ENCODE measurements at places on chromosomes 7 and 10. TPM values are rescaled to one million over a fixed set of nuclear protein-coding genes. Genes with fewer than 3 reads are reported as not detected.

PRKRIP1 gene
- 44.6 TPM for polyA plus RNA-seq

KIAA1217 gene
- 36.7 TPM for polyA plus RNA-seq

DNA sequence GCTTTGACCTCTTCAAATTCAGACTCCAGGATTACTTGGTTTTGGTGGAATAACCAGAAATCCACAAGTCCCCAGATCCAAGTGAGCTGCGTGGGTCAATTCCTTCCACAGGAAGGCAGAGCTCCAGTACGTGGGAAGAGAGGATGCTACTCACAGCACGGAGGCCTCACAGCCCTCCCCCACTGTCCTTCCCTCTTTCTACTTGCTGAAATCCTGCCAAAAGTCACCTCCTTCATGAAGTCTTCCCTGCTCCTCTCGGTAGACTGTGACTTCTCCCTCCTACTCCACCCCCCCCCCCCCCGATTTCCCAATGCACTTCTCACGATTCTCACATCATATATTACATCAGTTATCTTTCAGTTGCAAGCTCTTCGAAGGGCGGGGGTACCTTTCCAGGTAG lies 12.3 kb downstream of the CAMK2G start:
- no peaks in the 10 kb centered on the region for H3K4me1 ChIP-seq
- H3K27ac ChIP-seq: no peak overlapping the region
- no peak for DNase-seq
- H3K27me3 ChIP-seq: no peaks in the 10 kb centered on the region
- no peaks in the 10 kb centered on the region for H3K36me3 ChIP-seq

STK31 gene
- polyA plus RNA-seq: 0.06 TPM

- no peaks in the 10 kb centered on the region for H3K36me3 ChIP-seq
- no peak overlapping the region for H3K4me3 ChIP-seq
- no peaks in the 10 kb centered on the region for H3K4me1 ChIP-seq
- H3K27me3 ChIP-seq: no peaks in the 10 kb centered on the region
- no peak overlapping the region for H3K27ac ChIP-seq
Measured at GRCh38 chr7:75983471-75984129, 10.8 kb downstream of the TMEM120A start.

All from hepatocyte (in vitro differentiated cells).